Activated CD8-positive, alpha-beta memory T cell treated with anti-CD3 and anti-CD28 coated beads for 4 hours (primary cell): ENCODE measurements at places on chromosomes 1 and 21.

GRCh38 chr1:56390232-56390867, 189.0 kb downstream of the PLPP3 start:
- DNase-seq: no peak

DNA sequence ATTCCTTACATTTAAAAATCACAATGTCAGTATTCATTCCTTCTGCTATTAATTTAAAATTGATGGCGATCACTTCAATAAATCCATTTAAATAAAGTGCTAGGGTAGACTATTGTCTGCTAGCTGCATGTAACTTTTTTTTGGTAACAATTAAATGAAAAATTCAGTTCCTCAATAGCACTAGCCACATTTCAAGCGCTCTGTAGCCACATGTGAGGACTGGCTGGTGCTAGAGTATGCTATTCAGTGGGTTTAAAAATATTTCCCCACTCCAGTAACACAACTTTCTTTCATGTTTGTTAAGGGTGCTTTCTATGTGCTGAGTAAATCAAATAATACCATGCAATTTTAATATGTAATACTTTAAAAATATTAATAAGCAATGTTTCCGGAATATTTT, 108.2 kb downstream of the LTN1 start:
- DNase-seq: no peak

- DNase-seq: no peak
These were observed 39.9 kb upstream of the ABCA4 start for GRCh38 chr1:94160811-94161210.

DNA sequence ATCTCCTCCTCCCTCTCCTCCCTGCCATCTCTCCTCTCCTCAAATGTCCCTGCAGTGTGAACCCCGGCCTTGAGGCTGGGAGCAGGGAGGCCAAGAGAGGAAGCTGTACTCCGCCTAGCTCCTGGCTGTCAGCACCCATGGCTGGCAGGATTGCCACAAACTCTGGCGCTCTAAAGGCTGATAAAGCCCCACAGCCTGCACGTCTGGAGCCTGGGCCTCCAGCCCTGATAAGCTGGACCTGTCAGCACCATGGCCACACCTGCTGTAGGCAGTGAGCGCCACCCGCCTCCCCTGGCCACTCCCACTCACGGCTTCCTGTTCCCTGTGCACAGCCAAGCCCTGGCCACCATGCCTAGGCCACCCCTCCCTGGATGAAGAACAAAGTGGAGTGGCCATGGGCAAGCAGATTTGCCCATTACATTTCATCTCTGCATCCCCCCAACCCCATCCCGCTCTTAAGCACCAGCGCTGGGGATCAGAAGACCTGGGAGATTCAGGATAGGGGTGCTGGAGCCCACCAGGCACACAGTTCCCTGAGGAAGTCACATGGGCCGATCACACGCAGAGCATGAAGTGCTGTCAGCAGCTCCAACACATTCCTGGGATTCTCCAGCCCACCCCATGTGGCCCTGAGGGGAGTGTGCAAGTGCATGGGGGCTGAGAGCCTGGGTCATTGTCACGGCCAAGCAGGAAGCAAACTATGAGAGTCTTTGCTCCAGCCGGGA, 24.2 kb upstream of the NPPB start:
- DNase-seq: no peak

GRCh38 chr1:203056516-203056915, 29.3 kb downstream of the MYOG start:
- DNase-seq: no peak

- DNase-seq: no peak
These were observed 49.4 kb downstream of the LAMC2 start for GRCh38 chr1:183235503-183235902.
